WERI-Rb-1 (cell line): ENCODE measurements at places on chromosomes 5 and 9.

DNA sequence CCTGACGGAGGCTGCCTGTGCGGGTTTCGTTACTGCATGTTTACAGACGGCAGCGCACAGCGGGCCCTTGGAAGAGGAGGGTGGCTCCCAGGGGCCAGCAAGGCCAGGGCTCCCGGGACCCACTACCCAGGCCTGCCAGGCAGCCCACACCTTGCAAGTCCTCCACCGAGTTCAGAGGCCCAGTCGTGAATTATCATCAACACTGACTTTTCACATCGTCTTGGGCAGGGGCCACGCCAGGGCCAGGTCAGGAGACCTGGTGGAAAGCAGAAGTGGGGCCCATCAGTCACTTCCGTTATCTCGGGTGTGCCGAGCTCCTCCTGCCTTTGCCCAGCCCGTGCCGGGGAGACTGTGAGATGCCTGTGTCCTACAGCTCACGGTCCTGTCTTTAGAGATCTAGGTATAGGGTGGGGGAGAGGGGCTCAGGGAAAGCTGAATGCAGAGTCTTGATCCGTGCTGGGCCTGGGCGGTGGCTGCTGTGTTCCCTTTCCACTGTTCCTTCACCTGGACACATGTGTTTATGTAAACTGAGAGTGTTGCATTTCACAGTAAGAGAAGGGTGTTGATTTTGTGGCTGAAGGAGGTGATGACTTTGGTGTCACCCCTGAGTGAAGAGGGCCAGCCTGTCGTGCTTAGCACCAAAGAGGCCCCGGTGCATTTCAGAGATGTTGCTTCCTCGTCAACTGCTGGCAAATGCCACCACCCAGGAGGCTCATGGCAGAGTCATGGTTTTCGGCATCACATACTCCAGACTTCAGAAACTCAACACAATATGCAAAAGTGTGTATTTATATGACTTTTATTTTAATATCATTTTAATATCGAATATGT, 175.2 kb downstream of the GAPVD1 start:
- DNase-seq, result no peak

DNA sequence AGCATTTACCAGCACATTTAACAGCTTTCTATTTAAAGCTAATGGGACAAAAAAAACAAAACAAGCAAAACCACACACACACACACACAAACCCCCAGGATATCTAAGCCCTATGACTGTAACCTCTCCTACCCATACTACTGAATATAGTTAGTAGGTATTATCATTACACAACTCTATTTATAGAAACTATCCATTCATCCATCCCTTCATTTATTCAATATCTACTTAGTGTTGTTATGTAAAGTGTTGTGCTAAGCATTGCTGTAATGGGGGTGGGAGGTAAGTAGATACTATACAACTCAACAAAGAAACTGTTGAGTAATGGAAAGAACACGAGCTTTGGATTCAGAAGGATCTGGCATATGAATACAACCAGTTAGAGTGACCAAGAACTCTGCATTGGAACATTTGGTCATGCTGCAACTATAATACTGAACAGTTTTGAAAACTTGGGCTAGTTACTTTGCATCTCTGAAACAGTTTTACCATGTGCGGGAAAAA, 82.3 kb upstream of the ZNF608 start:
- no peak for DNase-seq

DNA sequence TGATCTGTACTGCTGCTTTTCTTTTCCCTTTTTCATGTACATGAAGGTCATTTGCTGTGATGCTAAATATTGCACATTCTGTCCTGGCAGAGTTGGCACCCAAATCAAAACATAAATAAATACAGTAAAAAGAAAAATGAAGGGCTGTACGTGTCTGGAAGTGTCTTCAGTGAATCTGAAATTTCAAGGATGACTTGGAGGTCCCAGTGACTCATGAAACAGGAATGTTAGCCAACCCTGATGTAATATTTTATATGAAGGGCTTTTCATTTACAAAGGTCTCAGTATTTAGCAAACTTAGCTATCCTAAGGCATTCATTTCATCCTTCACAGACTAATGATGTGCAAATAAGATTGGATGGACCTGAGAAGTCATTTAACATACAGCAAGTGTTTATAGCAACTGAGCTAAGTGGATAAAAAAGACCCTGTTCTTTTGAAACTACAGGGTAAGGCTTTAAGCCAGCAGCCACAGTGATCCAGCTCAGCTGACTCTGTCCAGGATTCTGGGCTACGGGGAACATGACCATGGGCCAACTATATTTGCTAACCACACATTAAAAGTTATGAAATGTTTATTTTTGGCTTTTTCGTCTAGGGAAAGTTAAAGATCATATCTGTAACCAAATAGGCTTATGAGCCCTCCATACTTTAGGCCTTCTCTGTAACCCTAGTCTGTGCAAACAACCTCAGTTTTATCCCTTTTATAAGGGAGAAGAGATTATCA, 104.0 kb upstream of the DMRTA1 start:
- DNase-seq, result no peak

- no peak for DNase-seq
These were observed 392.6 kb upstream of the FAM174A start for GRCh38 chr5:100142607-100143006.

- no peak for DNase-seq
These were observed 42.5 kb downstream of the CEMIP2 start for GRCh38 chr9:71725590-71726338.

DNA sequence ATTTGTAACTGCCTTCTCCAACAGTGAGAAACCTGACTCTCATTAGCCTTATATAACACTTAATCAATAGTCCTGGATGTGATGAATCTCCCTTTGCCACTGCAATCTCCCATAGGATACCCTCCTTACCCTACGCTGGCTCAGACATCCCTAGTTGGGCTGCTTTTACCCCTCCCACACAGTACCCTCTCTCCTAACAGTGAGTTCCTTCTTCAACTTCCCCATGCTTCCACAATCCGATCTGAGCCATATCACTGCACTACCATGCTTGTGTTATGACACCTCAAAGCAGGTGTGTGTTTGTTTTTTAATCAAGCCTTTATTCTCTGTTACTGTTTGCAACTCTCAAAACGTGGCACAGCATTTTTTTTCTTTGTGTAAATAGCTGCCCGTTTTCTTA, 60.5 kb upstream of the C9orf72 start:
- no peak for DNase-seq

- DNase-seq, result peak; percentile 81
These were observed 377.7 kb downstream of the PIK3R1 start for GRCh38 chr5:68593211-68593671.

GRCh38 chr5:158848634-158849033, 251.1 kb downstream of the EBF1 start:
- no peak for DNase-seq

GRCh38 chr9:80571953-80572352, 1000.2 kb downstream of the TLE4 start:
- DNase-seq, result no peak

DNA sequence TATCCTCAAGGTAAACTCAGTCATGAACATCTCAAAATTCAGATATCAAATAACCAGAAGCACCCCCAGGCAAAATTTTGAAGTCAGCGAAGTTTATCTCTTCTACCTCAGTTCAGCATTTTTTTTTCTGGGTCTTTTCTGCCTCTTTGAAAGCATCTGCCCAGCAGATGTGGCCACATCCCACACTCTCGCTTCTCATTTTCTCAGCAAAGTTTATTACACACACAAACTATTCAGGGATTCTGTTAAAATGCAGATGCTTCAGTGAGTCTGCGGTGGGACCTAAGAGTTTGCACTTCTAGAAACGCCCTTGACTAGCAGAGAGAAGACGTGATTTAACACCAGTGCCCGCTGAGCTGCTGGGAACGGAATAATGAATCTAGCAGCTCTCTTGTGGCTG, 19.3 kb downstream of the RASEF start:
- DNase-seq, result no peak

- no peak for DNase-seq
These were observed 12.3 kb downstream of the PRR7 start for GRCh38 chr5:177458912-177459350.

- DNase-seq, result no peak
These were observed 80.0 kb downstream of the SV2C start for GRCh38 chr5:76163111-76163628.

- DNase-seq, result no peak
These were observed 26.4 kb downstream of the TRIM14 start for GRCh38 chr9:98092613-98092931.

- DNase-seq, result no peak
These were observed 70.2 kb upstream of the AGXT2 start for GRCh38 chr5:35117967-35118366.

DNA sequence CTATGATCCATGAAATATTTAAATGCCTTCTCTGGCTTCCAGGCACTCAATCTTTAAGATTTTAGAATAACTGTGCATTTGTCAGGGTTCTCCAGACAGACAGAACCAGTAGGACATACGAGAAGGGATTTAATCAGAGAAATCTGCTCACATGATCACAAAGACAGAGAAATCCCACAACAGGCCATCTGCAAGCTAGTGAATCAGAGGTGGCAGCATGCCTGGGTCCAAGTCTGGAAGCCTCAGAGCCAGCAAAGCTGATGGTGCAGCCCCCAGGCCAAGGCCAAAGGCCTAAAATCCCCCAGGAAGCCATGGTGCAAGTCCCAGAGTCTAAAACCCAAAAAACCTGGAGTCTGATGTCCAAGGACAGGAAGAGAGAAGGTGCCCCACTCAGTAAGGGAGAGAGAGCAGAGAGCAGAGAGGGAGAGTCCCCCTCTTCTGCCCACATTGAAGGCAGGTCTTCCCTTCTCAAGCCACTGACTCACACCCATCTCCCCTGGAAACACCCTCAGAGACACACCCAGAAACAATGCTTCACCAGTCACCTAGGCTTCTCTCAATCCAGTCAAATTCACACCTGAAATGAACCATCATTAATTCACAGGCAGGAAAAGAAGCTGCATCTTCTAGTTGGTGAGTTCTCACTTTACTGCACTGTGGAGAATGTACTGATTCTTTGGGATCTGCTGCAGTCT, 48.7 kb downstream of the CAMSAP1 start:
- DNase-seq, result no peak

DNA sequence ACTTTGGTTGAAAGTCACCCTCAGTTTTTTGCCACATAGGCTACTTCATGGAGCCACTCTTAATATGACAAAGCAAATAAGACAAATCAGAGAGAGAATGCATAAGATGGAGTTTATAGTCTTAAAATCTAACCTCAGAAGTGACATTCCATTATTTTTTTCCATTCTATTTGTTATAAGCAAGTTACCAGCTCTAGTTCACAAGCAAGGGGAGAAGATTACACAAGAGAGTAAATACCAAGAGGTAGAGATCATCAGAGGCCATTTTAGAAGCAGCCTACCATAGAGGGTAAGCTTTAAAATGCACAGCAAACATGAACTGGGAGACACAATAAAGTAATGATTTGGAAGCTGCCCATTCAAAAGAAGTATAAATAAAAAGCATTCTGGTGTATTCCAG, 651.3 kb upstream of the MEF2C start:
- no peak for DNase-seq

- DNase-seq, result peak; percentile 87
These were observed at the start of gene PCDHA4 for GRCh38 chr5:140806834-140807775. PCDHA4 (plus strand) TSS chr5:140807068.

- DNase-seq, result no peak
These were observed 208.6 kb upstream of the PAPPA start for GRCh38 chr9:115945009-115945431.

DNA sequence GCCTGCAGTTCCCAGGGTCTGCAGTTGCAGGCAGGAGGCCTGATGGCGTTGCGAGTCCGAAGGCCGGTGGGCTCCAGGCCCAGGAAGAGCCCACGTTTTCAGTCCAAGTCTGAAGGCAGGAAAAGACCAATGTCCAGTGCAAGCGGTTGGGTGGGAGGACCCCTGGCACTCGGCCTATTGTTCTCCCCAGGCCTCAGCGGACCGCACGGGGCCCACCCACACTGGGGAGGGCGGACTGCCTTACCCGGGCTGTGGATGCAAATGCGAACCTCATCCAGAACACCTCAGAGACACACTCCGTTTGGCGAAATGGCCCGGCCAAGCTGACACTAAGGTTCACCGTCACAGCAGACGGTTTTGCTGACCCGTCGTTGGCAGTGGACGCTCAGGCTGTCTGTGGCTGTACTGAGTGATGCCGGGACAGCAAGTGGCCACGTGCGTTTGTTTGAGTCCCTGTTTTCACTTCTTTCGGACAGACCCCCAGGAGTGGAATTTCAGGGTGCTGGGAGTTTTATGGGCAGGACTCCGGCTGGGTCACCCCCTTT, 10.2 kb upstream of the SEC16A start:
- DNase-seq, result no peak

- DNase-seq, result peak; percentile 67
These were observed 980 bp downstream of the CCNO start for GRCh38 chr5:55232271-55232984.
